CD8-positive, alpha-beta T cell (primary cell): ENCODE measurements at places on chromosomes 2 and 18.

DNA sequence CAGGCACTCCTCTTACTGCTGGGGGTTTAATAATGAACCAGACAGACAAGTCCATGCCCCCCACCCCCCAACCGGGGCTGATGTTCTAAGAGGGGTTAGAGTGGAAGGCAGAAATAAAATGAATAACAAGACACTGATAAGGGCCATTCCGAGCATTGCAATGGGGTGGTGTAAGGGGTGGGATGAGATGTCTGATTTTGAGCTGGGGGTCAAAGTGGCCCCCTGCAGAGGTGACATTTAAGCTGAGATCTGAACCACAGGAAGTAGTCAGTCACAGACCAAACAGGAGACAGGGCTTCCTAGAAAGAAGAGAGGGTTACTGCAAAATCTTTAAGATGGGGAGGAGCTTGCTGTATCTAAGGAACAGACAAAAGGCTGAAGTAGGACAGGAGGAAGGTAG, 180.6 kb upstream of the SH3BP4 start:
- DNase-seq = no peak

DNA sequence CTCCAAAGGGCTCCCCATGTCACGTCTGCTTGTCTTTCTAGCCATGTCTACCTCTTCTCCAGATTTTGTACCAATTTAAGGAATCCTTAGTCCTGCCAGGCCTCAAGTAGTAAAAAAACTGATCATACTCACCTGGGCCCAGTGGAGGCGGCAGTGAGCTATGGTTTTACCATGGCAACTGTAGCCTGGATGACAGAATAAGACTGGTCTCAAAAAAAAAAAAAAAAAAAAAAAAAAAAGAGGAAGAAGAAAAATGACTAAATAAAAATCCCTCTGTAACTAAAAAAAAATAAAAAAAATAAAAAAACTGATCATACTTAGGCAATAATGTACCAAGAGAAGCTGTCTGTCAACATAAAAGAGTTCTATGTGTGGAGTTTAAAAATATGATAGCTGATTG, 221.6 kb downstream of the NR4A2 start:
- DNase-seq = no peak

DNA sequence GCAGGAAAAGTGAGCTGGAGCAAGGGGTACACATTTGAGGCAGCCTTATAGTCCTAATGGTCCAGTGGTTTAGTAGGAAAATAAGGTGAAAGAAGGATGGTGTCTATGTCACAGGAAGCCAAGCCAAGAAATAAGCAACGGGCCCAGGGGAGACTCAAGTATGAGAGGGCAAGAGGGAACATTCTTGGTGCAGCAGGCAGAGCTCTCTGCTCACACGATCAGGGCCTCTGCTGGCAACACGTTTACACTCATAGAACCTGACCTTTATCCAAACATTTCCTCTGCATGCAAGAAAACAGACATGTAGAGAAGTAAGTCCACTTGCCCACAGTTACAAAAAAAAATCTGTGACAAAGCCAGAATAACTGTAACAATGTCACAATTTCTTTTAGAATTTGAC, 32.6 kb upstream of the LRRC30 start:
- no peak for DNase-seq

DNA sequence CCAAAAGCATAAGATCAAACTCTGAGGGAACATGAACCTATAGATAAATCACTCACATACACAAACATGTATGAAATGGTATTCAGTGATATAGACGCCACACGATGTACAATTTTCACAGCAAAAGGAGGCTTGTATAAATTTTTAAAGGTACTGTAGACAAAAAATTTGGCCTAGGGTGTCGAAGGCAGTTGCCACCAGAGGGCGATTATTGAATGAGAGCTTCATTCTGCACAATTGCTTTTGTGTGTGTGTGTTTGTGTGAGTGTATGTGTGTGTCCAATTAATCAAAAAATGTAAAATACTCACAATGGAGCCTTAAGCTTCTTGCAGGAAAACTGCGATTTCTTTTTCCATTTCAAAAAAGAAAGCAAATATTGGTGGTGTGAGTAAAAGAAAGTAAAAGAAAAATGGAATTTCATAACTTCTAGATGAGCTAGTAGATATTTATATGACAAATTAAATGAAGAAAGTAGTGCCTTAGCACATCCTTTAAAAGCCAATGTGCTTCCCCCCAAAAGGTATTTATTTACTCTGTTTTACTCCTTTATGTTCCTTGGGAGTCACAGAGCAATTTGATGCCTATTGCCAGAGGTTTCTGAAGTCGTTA, 800.1 kb downstream of the SATB2 start:
- DNase-seq = no peak

- DNase-seq = no peak
These were observed 129.8 kb upstream of the FSIP2 start for GRCh38 chr2:185608799-185609198.

DNA sequence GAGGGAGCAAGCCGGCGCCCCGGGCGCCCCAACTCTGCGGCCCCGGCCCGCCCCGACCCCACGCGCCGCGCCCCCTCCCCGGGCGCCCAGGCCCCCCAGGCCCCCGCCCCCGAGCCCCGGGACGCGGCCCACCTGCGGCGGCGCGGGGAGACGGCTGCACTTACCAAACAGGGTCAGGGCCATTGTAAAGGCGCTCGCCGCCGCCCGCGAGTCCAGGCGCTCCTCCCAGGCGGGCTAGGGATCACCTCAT, 526 bp downstream of the CHN1 start:
- no peak for DNase-seq

DNA sequence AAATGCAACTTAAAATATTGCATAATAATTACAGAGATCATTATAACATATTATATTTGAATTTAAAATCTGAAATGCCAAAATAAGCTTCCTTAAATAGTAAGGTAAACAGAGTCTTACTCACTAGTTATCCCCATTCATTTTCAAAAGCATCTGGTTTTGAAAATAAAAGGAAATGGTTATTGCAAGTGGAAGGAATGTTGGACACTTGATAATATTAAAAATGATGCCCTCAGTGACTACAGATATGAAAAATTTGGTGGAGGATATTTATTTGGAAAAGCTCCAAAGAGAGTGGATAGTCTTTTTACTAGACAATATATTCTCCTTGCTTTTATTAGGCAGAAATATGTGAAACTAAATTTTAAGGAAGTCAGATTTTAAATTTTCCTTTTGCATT, 39.7 kb downstream of the CDH19 start:
- no peak for DNase-seq

DNA sequence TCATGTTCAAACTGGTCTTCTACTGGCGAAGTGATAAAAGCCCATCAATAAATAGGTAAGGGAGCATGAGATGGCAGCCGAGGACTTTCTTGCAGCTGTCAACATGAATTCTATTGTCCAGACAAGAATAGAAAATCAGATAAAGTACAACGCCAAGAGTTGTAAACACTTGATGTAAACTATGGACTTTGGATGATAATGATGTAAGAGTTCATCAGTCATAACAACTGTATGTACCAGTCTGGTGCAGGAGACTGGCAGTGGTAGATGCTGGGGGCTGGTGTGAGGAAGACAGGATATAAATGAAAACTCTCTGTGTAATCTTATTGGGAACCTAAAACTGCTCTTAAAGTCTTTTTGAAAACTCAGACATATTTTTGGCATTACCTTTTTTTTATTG, 155.9 kb upstream of the RASGRP3 start:
- no peak for DNase-seq

GRCh38 chr2:178473373-178473772, 5.0 kb downstream of the FKBP7 start:
- no peak for DNase-seq

GRCh38 chr18:40040574-40040973, 1914.5 kb upstream of the PIK3C3 start:
- no peak for DNase-seq

GRCh38 chr2:218708086-218708485, 2.5 kb upstream of the TTLL4 start:
- DNase-seq = no peak
